Hematopoietic multipotent progenitor cell treated with erythropoietin and hydrocortisone succinate and interleukin-3 and kit ligand, for 15 days (in vitro differentiated cells): ENCODE measurements at places on chromosomes 11 and 22.

DNA sequence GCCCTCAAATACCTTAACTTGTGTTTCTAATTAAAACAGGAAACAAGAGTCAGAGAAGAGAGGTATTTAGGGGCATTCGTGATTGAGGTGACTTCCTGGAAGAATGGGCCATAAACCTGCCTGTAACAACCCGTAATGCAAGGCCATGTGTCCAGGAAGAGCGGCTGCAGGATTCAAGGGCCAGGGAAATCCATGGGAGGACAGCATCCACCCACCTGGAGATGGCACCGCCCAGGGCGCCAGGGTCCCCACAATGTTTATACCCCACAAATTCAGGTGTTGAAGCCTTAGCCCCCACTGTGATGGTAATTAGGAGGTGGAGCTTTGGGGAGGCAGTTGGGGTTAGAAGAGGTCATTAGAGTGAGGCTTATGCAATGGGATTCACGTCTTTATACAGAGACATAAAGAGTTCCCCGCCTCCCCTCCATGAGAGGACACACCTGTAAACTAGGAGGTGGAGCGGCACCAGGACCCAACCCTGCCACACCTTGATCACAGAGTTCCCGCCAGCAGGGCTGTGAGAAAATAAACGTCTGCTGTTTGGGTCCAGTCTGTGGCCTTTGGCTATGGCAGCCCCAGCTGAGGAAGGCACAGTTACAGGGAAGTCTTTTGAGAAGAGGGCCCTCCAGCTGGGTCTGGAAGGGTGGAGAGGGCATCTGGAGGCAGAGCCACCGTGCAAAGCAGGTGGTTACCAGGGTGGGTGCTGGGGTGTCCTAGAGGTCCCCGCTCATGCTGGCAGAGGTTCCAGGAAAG is 1394.3 kb downstream of the TBC1D22A start:
- no peak for DNase-seq

DNA sequence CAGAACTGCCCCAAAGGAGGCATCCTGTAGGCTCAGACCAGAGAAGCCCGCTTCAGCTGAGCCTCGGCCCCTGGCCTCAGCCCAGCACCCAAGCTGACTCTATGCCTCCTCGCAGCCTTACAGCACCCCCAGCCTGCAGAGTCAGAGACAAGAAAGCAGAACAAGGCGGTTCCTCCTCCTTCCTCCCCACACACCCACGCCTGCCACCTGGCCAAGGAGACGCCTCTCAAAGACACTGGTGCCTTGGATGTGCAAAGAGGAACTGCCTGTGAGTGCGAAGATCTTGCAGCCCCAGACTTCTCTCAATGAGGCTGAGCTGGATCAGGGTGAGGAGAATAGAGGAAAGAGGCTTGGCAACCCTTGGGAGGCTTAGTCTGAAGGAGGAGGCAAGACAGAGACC is 60.2 kb downstream of the PDE2A start:
- no peak for DNase-seq

DNA sequence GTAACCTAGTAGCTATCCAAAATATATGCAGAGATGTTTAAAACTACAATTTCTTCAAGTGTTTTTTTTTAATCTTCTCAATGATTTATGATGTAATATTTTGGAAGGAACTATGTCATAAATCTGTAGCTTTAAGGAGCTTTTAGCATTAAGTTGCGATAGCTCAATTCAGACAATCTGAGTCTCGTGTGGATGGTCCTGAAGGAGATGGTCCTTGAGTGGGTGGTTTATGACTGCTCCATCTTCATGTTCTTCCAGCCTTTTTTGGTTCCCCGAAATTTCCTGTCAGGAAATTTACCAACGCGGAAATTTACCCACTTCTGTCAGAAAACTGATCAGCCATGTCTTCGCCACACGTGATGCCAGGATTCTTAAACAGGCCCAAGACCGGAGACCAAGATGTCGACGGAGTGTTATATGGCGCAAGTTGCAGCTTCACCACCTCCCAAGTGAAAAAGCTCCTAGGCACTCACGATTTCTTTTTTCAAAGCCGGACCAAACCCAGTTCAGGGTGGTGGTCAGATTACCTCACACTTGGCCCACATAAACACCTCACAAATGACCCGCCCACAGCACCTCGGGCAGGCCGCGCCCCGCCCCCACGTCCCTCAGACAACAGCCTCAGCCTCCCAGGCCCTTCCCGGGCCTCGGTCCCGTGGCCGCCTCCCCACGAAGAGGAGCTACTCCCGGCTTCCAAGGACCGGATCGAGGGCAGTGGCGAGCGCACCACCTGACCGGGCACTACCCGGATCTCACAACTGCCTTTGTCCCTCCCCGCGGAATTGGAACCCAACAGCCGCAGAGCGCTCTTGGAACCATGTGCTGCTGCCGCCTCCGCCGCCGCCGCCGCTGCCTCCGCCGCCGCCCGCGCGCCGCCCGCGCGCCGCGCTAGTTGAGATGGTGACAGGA is at the start of gene MORC2:
TSS of gene MORC2 (minus strand) at position 760 of the 909 bp plus-strand sequence. CDS start 885 bp downstream, outside the sequence.
- peak; percentile 69 for DNase-seq

DNA sequence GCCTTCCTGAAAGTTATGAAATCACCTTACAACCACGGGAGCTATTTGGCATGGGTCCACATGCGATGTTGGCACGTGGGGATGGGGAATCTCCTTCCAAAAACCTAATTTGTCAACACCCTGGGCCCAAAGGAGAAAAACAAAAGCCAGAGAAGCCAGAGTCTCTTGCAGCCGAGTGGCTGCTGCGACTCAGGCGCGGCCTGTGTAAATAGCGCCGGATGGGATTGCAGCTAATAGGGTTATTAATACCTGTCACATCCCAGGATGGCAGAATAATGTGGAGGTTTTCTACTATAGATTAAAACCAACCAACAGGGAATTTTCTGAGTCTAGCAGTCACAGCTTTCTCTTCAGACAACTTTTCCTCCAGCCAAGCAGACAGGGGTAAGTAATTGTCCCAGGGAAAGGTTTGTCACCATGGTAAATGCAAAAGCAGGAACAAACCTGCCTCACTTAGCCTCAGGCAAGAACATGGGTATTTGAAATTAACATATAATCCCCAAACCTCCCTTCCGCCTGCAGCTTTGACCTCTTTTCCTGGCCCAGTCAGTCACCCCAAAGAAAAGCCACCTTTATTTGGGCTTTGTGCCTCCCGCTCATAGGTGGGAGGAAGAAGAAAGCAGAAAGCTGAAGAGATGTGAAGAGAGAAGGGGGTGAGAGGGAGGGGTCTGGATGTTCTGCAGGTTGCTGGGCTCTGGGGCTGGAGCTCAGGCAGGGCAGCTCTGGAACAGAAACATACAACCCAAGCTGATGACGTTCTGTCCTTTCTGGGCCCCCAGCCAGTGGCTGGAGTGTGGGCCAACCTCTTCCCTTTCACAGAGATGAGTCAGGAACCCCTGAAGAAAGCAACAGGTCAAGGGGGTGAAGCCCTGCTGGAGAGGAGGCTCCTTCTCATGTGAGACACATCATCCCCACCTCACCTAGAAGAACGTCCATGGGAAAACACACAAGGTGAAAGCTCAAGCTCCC is 376.5 kb downstream of the NXPE2 start:
- DNase-seq, result no peak

GRCh38 chr11:105181100-105181499 is 41.5 kb upstream of the CARD18 start:
- no peak for DNase-seq

DNA sequence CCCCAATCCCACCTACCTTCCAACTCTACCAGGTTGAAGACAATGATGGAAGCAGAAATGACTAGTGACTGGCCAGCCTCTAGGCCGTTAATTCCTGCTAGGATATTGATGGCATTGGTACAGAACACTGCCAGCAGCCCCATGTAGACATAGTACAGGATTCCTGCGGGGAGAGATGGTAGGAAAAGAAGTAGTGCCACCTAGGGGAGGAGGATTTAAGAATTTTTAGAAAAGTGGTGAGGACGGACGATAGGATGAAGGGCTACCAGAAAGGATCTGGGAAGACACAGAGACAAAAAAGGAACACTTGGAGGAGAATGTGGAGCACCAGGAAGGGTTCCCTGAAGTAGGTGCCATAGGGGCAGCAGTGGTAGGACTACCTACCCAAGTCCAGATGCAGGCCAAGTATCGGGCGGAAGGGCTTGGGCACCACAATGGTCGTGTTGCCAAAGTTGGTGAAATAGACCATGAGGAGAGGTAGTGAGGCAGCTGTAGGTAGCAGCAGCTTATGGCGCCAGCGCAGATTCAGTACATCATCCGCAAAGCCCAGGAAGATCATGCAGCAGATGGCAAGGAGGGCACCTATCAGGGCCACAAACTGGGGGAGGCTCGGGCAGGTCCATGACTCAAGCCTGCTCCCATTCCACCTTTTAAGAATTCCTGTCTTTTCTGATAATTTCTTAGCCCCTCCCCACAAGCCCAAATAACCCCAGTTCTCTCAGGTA is 1.2 kb downstream of the DPAGT1 start:
- DNase-seq, result peak; percentile 62

GRCh38 chr22:49571326-49571725 is 256.3 kb downstream of the BRD1 start:
- DNase-seq, result no peak

DNA sequence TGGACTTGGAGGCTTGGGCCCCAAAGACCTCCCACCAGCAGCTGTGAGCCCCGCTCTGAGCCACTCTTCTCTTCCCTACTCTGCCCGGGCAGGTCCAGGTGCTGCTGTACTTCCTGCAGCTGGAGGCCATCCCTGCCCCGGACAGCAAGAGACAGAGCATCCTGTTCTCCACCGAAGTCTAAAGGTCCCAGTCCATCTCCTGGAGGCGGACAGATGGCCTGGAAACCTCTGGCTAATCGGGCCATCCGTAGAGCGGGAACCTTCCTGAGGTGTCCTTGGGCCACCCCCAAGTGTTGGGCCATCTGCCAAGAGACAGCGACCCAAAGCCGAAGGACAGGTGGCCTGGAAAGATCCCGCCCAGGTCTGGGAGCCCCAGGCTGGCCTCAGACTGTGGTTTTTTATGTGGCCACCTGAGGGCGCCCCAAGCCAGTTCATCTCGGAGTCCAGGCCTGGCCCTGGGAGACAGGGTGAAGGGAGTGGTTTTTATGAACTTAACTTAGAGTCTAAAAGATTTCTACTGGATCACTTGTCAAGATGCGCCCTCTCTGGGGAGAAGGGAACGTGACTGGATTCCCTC is 135.1 kb downstream of the BCR start:
- peak; percentile 15 for DNase-seq

DNA sequence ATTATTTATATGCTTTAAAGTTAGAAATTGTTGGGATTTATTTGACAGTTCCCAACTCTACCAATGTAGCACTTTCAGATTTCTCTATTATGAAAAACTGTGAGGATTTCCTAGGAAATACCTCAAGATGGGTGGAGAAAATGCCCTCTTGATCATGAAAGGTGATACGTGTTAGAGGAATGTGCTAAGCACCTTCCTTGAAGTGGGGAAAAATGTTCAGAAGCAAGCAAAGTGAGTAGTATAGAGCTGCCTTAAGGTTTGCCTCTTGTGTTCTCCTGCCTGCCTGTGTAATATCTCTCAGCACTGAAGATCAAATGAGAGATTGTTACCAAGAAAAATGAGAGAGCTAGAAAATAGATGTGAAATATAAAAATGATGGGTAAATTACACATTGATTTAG is 58.2 kb downstream of the YAP1 start:
- DNase-seq, result no peak

- no peak for DNase-seq
These were observed 13.4 kb downstream of the FRMD8 start for GRCh38 chr11:65399845-65400244.

DNA sequence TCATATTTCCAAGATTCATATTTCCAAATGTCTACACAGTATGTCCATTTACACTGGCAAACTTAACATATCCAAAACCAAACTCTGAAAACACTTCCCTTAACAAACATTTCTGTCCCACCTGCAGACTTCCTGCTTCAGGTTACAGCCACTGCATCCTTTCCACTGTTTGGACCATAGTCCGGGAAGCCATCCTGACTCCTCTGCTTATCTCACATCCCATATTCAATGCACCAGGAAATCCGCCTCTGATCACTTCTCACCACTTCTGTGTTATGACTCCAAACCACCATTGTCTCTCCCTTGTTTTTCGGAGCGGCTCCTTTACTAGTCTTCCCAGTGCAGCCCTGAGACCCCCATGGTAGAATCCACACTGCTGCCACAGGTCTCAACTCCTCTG is 30.1 kb downstream of the HIRA start:
- DNase-seq, result no peak

- DNase-seq, result no peak
These were observed 30.6 kb downstream of the OR2AT4 start for GRCh38 chr11:75066061-75066460.

DNA sequence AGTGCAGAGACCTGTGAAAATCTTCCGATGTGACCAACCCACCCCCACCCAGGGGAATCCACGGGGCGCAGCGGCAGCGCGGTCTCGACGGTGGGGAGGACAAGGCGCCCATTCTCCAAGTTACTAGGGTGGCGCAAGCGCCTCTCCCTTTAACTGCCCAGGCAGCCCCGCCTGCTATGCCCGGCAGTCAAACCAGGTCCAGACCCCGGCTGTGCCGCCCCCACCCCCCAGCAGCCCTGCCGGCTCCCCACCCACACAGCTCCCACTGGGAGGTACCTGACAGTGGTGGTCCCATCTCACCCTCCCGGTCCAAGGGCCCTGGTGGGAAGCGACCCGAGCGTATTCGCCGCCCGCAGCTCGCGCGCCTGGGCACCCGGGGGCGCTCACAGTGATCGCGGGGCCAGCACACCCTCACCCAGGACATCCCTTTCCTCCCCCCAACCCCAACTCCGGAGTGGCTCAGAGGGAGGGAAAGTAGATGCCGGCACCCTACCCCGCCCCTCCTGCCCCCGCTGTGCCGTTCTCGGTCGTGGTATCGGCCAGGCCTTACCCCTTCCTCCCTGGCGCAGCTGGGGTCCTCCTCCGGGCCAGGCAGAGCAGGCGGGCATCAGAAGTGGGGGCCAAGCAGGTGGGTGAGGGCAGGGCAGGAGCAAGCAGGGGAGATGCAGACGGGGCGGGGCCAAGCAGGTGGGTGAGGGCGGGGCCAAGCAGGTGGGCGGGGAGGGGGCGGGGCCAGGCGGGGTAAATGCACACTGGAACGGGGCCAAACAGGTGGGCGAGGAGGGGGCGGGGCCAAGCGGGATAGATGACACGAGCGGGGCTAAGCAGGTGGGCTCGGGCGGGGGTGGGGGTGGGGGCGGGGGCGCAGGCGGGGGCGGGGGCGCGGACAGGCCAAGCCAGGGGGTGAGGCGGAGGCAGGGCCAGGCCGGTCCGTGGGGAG is at the start of gene TRPM5:
TSS of gene TRPM5 (minus strand) at position 634 of the 940 bp plus-strand sequence. CDS start 21,478 bp downstream, outside the sequence.
- DNase-seq, result peak; percentile 9

- no peak for DNase-seq
These were observed 63.6 kb upstream of the PITPNB start for GRCh38 chr22:27982630-27983180.

GRCh38 chr11:68659158-68659921 is 25.0 kb upstream of the GAL start:
- no peak for DNase-seq
